ENCODE measurements at places on chromosomes 2 and 18.

DNA sequence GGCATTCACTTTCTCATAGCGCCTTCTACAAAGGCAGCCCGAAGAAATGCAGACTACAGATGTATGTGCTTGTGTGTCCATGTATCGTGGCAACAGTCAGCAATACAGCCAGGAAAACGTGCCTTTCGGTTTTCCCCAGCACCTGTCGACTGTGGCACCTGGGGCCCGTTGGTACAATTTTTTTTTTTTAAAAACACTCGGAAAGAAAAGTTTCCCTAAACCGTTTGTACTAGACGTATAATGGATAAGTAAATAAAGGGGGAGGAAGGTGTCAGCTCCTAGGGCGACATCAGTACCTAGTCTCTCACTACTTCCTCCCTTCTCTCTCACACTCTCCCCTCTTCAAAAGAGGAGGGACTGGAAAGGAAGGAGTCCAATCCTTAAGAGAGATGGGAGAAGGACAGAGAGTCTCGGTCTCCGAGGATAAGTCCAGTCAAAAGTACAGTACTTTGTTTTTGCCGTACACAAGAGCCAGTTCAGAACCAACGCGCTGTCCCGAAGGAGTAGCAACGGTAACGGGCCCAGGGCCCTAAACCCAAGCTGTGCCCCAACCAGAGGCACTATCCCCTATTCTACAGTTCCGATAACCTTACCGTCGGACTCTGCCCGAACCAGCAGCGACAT, 759 bp downstream of the PPP4R3B start:
- DNase-seq = peak; percentile 15

- DNase-seq = no peak
Measured at GRCh38 chr2:101200676-101201075, 49.5 kb upstream of the TBC1D8 start.

- no peak for DNase-seq
Measured at GRCh38 chr18:10086458-10087210, 172.8 kb downstream of the VAPA start.

GRCh38 chr18:34002130-34002529, 222.6 kb downstream of the NOL4 start:
- DNase-seq = no peak

DNA sequence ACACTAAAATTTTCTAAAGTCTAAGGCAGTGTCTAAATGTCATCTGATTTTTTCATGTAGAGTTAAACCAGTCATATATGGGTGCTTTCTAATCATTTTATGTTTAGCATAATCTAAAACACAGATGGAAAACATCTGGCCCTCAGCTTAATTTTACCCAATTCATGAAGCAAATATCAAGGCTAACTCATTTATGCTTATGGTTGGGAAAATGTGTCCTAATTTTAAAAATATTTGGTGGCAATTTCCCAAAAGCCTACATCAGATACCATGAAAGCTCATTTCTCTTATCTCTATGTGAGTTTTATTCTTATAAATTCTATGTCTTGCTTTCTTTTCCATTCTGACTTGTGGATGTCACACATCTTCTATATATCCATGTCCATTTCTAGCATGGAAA, 7.2 kb downstream of the SP5 start:
- DNase-seq = no peak

DNA sequence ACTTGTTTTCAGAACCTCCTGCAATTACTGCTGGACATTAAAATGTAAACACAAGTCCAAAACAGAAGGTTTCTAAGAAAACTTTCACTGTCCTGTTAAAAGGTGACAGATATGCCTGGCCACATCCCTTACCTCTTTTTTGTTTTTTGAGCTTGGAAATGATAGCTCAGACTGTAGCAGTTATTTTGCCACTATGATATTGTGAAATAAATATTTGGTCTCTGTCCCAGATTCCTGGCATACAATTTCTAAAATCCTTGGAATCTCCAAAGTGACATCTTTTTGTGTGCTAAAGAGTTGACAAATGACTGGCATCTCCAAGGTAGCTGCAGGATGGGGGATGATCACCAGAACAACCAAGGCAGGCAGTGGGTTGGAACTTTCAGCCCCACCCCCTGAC, 16.8 kb downstream of the TPGS2 start:
- no peak for DNase-seq

GRCh38 chr18:43934322-43934721, 657.0 kb upstream of the SYT4 start:
- no peak for DNase-seq

DNA sequence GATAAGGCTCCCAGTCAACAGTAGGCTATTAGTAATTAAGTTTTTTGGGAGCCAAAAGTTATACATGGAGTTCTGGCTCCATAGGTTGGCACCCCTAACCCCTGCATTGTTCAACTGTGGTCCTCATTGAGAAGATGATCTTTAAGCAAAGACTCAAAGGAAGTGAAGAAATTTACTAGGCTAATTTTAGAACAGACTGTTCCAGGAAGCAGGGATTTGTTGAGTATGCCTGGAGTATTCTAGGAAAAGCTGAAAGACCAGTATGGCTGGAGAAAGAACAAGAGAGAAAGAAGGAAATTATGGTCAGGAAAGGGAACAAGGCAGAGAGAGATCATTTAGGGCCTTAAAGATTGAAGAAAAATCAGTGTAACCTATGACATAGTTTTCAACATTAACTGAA, 125.1 kb downstream of the PMAIP1 start:
- no peak for DNase-seq

DNA sequence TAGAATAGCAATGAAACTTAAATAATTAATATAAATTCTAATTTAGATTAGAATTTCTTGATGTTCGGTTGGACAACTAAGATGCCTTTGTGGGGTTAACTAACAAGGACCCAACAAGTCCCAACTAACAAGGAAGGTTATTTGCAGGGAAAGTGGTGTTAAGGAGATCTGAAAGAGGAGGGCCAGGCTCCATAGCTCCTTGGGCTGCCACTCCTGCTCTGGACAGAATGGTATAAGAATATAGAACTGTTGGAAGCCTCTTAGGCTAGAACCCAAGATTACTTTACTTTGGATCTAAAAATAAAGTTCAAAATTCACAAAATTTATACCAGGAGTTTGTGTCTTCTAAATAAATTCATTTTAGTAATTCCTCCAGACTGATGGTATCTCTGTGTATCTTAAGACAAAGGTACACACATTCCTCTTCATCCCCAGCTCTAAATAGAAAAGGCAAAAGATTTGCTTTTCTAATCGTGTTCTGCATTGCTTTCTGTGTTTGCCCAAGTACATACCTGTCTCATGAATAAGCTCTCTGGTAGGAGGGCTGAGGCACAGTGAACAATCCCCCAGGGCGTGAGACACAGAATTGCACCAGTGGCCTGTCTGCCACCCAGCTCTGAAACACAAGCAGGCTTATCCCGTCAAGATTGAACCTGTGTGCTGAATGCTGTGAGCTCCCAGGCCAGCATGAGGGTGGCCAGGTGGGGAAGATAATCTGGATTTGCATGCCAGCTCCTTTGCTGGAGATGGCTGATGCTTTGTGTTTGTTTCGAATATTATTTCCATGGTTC, 176.0 kb downstream of the ACKR3 start:
- no peak for DNase-seq

Measured in Ammon's horn (tissue), 1 donor.